Kidney (tissue), 22 donors: ENCODE measurements at places on chromosomes 13 and 19. TPM values are rescaled to one million over a fixed set of nuclear protein-coding genes. Genes with fewer than 3 reads are reported as not detected.

Gene LILRB4
- 9.9 TPM for total RNA-seq

Gene NLRP5
- total RNA-seq = not detected

Gene TPTE2
- 0.16 TPM for total RNA-seq

Gene KIR3DL3
- not detected for total RNA-seq

Gene ZNF708
- 16.5 TPM for total RNA-seq

Gene RFPL4A
- 0.41 TPM for total RNA-seq

Gene PTOV1
- total RNA-seq = 118 TPM

Gene SOX1
- not detected for total RNA-seq

DNA sequence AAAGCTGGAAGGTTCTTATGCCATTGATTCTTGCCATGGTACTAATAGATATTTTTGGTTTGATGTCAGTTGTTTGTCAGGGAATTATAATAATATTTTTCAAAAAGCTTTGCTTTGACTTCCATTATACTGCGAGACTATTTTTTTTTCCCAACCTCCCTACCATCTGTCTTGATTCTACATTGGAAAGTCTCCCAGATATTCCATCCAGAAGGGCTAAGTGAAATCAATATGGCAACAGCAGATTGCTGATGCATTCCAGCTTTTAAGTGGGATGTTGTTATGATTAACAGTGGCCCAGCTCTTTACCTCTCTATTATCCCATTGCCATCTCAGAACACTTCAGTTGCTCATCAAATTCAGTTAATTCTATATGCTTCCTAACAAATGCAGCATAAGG is 247.4 kb downstream of the OXGR1 start:
- no peak for DNase-seq

DNA sequence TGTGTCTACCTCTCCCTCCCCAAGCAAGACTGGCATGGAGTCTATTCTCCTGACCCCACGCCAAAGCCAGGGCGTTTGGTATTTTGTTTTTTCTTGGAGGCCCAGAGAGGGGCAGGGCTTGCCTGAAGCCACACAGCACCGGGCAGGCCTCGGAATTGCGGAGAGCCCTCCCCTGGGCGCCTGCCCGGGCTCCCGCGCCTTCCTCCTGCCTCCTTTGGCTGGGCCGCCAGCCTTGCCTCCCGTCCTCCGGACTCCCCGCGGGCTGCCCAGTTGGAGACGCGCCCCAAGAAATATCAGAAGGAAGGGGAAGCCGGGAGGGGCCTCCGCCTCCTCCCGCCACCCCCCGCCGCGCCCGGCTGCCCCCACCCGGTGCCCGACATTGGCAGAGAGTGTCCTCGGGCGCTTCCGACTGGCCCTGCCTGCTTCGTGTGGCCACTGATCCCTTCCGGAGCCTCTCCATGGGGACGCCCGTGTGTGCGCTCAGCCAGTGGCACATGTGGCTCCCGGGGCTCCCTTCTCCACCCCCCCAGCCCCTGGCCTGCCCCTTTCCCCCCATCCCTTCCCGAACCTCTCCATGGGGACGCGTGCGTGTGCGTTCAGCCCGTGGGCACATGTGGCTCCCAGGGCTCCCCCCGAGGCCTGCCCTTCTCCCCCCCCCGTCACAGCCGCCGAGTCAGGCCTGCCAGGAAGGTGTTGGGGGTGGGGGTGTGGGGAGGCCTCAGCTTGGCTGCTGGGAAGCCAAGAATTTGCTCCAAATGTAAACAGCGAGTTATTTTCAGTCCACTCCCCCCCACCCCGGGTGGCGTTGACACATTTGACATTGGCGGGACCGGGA is 37.3 kb downstream of the NFIC start:
- peak; percentile 90 for DNase-seq

DNA sequence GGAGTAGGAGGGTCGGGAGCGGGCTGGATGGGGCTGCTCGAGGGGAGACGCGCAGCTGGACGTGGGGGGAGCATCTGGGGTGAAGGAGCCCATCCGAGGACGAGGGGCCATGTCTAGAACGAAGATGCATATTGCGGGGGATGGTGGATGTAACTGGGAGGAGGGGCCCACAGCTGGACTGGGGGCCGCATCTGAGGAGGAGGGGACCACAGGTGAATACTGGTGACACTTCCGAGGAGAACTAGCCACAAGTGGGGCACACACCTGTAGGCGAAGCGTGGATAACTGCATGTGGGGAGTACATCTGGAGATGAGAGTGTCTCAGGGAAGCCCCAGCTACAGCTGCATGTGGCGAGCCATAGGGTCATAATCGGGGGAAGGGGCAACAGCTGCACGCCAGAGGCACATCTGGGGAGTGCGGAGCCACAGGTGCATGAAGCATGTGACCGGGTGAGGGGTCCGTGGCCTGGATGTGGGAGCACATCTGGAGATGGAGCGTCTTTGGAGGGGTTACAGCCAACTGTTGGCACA is 402 bp downstream of the ZSWIM9 start:
- DNase-seq = no peak

- peak; percentile 98 for DNase-seq
These were observed at the start of gene ZNF274 for GRCh38 chr19:58182989-58183816. ZNF274 (plus strand) TSS chr19:58183061; CDS start chr19:58183966, 905 bp downstream.

- peak; percentile 37 for DNase-seq
These were observed 5.3 kb upstream of the PROZ start for GRCh38 chr13:113152984-113153809.

DNA sequence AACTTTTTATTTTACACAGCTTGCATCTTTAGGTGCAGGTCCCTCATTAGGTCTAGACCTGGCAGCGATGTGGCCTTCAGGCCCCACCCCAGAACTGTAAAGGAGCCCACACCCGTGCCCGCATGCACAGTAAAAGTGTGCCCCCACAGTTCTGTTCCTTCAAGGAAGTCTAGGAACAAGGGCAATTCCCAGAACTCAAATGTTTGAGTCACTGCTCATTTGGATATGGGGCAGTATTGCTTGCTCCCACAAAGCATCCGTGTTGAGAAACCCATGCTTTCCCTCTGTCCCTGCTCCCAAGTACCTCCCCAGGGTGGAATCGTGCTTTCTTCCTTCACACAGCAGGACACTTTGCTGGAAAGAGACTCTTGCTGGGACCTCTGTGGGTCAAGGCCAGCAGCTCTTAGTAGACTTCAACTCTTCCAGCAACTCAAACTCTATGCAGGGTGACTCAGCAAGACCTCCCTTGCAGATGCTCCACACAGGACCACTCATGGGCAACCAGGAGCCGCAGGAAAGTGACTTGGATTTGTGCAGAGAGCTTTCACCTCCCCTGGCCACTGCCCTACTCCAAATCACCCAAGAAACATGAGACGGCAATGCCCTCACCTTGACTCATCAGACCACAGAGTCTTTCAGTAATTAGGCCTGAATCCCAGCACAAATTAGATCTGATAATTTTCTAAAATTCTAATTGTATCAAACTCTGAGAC is 12.3 kb downstream of the SLC7A1 start:
- DNase-seq = no peak

- DNase-seq = no peak
These were observed 680.1 kb downstream of the DIAPH3 start for GRCh38 chr13:59483501-59484145.

- DNase-seq = no peak
These were observed 5.0 kb downstream of the XRCC1 start for GRCh38 chr19:43570174-43570791.
